Memory B cell (primary cell): ENCODE measurements at places on chromosomes 1 and 21.

- no peak for DNase-seq
These were observed 24.3 kb upstream of the RCAN1 start for GRCh38 chr21:34639250-34639649.

DNA sequence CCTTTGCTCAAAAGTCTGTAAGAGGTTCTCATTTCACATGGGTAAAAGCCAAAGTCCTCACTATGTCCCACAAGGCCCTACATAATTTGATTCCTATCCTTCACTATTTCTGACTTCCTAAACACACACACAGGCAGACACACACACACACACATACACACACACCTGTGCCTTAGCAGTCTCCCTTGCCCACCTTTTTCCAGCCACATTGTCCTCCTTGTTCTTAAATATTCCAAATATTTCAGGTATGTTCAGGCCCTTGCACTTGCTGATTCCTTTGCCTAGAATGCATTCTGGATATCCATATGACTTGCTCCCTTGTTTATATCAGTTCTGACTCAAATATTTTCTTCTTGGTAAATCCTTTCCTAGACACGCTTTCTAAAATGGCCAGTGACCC lies 54.6 kb downstream of the NTNG1 start:
- no peak for DNase-seq

GRCh38 chr1:161185282-161185682 lies 8.0 kb upstream of the B4GALT3 start:
- DNase-seq: peak; percentile 51

- DNase-seq: peak; percentile 67
These were observed 25.3 kb upstream of the PIK3CD start for GRCh38 chr1:9626201-9626608.

DNA sequence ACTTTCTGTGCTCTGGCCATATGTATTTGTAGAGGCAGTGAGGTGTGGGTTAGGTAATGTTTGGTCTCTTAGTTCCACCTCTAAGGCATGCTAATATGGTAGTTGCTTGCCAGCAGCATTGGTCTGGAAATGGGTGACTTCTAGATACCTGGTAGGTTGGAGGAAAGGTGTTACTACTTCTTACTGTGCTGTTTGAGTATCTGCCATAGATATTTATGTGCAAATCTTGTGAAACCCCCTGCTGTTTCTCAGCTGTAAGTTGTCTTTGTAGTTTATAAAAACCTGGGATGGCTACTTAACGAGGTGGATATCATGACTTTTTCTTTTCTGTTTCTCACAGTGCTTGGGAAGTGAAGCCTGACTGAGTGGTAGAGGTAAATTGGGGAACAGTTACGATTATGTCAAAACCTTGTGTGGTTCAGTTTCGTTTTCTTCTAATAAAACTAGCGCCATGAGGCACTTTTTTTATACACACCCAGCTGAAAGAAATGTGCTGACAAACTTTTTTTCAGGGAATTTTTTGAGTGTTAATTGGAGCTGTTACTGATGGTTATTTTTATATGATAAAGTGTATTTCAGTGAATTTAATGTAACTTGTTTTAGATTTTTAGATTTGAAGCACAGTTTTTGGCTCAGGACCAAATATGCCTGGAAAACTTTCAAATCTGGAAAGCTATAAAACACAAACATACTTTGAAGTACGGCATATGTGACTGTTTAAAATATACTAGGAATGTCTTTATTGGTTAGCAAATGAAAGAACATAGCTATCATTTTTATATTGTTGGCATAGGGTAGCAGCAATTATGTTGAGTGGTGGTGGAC lies 42.1 kb downstream of the CAMSAP2 start:
- no peak for DNase-seq

DNA sequence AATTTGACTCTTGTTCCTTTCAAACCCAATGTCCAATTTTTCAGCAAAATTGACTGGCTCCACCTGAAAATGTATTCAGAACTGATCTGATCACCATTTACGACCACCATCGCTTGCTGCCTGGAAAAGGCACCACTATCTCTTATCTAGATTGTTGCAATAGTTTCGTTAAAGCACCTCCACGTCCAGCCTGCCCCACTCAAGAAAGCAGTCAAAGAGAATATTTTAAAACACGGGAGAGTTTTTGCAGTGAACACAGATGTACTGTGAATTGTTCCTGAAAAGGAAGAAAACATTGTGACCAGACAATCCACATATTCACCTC lies 4.0 kb upstream of the OR11L1 start:
- DNase-seq: no peak

DNA sequence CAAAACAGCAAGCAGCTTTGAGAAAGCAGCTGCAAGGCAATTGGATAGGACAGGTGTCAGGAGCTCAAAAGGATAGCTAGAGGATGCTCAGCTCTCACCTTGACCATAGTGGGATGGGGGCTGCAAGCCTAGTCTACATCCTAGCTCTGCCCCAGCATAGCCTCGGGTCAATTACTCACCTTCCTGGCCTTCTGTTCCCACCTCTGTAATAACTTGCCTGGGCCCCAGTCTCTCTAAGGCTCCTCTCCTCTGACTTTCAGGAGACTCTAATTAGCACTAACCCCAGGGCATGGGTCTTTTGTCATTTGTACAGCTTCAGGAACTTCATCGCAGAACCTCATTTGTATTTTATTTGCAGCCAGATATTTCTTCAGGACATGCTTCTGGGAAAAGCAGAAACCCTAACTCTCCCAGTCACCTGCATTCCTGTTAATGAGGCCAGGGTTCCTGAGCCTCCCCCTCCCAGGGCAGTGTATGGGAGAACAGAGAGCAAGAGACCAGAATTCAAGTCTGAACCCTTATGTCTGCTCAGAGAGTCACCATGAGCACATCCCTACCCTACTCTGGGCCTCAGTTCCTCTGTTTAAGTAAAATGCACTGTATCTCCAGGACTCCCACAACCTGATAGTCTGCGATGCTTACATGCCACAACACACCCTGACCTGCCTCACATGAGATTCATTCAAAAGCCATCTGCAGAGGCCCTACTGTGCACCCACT lies 108.1 kb downstream of the MATN1 start:
- no peak for DNase-seq

DNA sequence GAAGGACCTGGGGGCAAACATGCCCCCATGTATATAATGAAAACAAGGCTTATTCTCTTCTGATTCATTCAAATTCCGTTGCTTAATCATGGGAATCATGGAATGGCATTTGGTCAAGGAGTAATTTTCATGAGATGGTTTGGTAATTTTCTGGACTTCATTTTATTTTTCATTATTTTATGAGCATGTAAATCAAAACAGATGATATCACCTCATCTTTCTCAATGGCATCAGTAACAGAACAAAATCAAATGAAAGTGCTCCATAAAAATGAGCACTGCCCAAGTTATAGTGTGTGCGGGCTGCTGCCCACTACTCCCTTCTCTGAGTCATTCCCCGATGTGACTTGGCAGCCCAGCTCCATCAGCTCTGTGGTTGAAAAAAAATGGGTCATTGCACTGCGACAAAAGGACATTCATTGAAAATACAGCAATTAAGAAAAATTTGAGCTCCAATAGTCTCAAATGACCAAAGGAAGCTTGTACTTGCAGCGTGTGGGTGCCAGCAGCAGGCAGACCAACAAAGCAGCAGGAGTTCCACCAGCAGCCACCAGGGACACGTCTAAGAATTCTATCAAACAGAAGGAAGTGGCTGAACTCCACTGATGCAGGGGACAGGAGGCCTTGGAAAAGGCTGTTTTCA lies 84.3 kb upstream of the VAV3 start:
- peak; percentile 5 for DNase-seq

GRCh38 chr1:178486100-178487069 lies 10.4 kb downstream of the CLEC20A start:
- DNase-seq: peak; percentile 30

- DNase-seq: no peak
These were observed 214.1 kb downstream of the AJAP1 start for GRCh38 chr1:4868521-4868920.

- no peak for DNase-seq
These were observed 19.9 kb downstream of the NIBAN1 start for GRCh38 chr1:184954232-184954995.

- DNase-seq: no peak
These were observed 16.0 kb downstream of the DIO1 start for GRCh38 chr1:53909946-53910345.

GRCh38 chr1:171741872-171742576 lies at the start of gene VAMP4:
Gene VAMP4, minus strand, starts transcription at chr1:171742065. Its CDS starts 3,651 bp downstream, at chr1:171738414.
- DNase-seq: peak; percentile 69

- DNase-seq: no peak
These were observed 79.6 kb downstream of the PDE4B start for GRCh38 chr1:65872301-65872700.

DNA sequence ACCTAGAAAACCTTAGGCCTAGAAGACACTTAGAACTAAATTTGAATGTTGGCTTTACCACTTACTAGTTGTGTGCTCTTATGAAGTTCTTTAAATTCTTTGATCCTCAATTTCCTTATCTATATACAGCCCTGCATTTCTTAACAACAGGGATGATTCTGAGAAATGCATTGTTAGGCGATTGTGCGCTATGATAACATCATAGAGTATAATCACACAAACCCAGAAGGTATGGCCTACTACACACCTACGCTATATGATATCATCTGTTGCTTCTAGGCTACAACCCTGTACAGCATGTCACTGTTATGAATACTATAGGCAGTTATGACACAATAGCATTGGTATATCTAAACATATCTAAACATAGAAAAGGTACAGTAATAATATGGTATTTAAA lies 137.4 kb downstream of the CHD1L start:
- DNase-seq: no peak

- no peak for DNase-seq
These were observed 276.2 kb downstream of the KCNH1 start for GRCh38 chr1:210857705-210858104.

DNA sequence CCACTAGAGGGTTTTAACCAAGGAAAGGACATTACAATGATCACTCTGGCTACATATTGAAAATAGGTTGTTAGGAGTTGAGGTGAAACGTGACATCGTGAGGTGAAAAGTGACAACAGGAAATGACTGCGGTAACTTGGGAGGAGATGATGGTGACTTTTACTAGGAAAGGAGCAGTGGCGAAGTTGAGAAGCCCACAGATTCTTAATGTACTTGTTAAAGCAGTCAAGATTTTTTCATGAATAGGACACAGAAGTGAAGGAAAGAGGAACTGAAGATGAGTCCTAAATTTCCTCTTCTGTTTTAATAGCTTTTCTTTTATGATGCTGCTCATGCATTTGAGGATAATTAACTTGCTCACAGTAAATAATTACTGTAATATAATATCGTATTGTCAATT lies 59.5 kb downstream of the OMA1 start:
- no peak for DNase-seq

DNA sequence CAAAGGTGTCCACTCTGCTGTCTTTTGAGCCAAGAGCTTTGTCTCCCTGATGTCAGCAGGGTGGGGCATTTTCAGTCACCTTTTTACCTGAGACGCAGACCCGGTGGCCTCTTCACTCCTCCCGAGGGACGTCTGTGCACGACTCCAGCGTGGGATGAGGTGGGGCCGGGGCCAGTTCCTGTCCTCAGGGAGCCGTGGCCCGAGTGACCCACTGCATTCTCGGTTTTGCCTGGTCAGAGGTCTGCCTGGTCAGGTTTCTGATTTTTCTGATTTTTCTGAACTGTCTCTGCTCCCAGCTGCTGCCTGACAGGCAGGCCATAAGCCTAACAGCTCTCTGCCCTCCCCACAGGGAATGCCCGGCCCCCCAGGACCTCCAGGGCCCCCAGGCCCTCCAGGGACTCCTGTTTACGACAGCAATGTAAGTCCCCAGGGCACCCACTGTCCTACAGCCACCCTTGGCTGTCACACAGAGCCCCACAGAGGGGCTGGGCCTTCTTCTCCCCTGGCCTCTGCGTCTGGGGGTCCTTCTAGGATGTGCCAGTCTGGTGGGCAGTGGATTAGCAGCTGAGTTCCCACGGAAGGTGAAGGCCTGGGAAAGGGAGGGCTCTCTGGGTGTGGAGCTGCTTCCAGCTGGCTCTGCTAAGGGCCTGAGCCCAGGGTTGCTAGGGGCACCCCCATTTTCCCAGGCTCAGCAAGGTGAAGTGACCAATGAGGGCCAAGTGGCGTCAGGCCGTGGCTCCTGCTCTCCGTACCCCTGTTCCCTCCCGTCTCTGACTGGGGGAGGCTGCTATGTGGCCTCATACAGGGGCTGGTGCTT lies 45.9 kb downstream of the SLC19A1 start:
- no peak for DNase-seq

DNA sequence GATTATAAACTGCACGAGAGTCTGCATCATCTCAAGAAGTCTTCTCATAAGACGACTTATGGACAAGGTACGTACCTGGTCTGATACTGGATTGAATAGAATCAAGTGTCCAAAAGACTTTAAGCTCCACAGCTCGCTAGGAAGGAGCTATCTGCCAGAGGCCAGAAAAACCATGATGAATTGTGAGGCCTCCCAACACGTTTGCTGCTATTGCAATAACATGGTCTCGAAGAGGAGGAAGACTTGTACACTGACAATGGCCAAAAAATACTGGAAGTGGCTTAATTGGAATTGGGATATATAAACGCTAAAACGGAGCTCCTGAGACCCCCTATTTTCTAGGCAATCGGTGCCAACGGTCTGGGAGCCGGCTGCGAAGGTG lies 534 bp downstream of the DNAJC28 start:
- DNase-seq: no peak

GRCh38 chr1:86938450-86938849 lies 24.0 kb downstream of the HS2ST1 start:
- no peak for DNase-seq

DNA sequence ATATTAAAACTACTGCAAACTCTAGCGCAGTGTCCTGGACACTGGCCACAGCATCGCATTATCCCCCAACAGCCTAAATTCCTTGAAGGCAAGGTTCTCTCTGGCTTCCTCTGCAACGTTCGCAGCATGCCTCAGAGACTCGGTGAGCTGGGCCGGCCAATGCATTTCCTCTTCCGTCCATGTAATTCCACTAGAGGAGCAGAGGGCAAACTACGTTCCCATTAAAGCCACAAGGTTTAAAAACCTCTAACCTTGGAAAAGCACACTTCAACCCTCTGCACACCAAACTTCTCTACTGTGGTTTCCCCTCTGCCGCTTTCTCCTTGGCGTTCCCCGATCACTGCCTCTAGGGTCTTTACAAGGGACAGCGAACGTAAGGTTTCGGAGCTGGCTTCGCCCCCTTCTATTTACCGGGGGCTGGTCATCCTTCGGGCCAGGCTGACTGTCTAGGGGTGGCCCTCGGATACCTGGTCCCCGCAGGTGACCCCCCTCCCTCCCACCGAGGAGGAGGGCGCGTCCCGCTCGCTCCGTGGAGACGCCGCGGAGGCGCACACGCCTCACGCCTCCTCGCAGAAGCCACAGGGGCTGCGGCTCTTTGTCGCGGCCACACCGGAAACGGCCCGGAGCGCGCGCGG lies 456 bp upstream of the SMYD2 start:
- DNase-seq: no peak

GRCh38 chr1:14750490-14750889 lies 152.0 kb downstream of the KAZN start:
- DNase-seq: no peak
